Suppressor macrophage (primary cell): ENCODE measurements at places on chromosomes 12 and 14.

- DNase-seq, result no peak
These were observed 58.0 kb downstream of the DIP2B start for GRCh38 chr12:50562520-50563433.

- no peak for DNase-seq
These were observed 935 bp upstream of the CKB start for GRCh38 chr14:103523575-103523954.

DNA sequence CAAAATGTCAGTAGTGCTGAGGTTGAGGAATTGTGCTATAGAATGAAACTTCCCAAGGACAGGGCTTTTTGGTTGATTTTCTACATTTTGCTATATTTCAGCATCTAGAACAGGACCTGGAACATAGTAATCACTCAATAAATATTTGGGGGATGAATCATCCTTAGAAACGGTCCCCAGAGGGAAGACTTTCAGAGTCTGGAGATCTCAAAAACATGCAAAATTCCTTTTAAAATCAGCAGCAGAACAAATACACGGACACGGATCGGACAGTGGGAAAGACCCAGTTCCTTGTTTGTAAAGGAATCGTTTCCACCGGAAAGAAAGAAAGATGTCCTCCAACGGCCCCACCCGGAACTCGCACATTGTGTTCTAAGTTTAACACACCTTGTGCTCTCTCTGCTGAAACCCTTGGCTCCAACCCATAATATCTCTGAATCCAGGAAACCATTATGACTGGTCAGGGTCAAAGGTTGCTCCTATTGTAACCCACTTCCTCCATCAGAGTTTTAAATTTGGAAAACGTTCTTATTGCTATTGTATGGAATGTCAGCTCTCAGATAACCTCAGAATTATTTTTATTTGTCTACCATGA lies 617.2 kb downstream of the MED13L start:
- no peak for DNase-seq

DNA sequence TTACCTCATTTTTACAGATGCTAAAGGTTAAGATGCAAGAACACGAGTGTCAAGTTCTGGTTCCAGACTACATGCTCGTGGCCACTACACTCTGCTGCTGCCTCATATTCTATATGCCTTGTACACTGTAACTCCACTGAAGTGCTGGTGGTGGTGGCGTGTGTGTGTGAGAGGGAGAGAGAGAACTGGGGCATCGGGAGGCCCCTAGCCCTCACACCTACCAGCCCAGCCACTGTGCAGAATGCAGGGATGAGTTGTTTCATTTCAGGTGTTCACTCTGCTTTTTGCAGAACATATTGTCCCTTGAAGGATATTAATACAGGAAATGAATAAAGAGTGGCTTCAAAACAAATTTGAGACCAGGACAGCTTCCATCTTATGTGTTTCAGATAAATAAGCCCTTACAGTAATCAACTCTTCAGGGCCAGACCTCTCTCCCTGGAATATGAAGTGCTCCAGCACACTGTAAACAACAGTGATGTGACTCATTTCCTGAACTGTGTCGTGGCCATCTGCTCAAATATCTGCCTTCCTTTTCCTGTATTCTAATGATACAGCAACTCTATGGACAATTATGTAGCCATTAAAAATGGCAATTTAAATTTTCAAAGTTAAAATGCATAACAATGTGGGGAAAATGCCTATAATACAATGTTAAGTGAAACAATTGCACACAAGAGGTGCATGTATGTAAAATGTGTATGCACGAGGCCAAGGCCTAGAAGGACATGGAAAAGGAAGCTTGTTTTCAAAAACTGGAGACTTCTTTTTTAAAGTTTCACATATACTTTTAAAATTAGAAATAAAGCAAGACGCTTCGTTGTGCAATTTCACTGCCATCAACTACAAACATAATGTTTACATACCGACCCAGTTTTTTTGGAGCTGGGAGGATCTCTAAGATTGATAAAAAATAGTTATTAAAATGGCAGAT lies 215.4 kb downstream of the PELI2 start:
- peak; percentile 75 for DNase-seq

- no peak for DNase-seq
These were observed 4.9 kb downstream of the PLD4 start for GRCh38 chr14:104929268-104930230.

DNA sequence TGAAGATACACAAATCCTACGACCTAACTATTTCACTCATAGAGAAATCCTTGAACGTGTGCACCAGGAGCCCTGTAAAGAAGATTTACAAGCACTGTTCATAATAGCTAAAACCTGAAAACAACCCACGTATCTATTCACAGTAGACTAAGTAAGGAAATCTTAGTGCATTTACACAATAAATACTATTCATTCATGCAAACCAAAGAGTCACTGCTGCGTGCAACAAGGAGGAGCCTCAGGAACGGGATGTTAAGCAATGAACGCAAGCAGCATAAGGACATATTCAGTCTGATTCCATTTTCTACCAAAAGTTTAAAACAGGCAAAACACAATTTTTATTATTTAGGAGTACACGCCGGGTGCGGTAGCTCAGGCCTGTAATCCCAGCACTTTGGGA lies 176.6 kb downstream of the TTC7B start:
- DNase-seq, result no peak

GRCh38 chr12:6774499-6775062 lies 2.3 kb downstream of the LAG3 start:
- no peak for DNase-seq

DNA sequence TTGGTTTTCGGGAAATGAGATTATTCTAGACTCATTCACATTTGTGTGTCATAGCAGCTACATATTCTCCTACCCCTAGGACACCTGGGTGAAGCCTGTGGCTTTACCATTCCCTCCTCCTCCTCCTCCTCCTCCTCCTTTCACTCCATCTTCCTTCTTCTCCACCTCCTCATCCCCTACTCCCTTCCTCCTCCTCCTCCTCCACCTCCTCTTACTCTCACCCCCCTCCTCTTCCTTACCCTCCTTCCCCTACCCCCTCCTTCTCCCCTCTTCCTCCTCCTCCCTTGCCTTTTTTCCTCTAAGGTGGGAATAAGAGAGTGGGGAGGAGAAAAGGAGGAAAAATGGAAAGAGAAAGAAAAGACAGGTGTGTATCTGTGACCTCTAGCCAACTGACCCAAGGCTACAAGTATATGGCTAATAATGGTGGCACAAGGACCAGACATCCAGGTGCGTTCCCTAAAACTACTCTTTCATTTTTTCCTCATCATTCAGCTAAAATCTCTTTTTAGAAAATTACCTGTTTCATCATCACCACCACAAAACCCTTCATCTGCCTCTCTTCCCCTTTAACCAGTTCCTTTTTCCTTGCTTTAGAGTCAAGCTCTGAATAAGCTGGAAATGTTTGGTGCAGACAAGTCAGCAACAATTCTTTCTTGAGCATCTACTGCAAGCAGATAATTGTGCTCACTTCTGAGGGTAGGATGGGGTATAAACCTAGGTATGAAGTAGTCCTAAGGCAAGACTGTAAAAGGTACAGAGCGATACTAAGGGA lies 149.8 kb upstream of the FOXN3 start:
- peak; percentile 56 for DNase-seq

DNA sequence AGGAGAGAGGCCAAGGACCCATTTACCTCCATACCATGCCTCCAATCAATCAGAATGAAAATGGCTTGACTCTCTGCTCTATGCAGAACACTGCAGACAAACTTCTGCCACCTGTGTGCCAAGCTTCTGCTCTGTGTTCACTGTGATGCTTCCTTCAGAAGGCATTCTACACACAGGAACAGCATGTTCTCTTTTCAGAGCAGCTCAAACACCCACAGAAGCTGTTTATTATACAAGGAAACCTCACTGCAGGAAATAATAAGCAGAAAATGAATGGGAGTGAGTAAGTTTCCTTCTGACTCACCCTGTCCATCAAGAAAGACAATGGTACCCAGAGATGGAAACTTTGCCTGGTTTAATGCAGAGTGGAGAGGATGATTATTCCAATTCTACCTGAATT lies 2.4 kb upstream of the ESR2 start:
- no peak for DNase-seq

DNA sequence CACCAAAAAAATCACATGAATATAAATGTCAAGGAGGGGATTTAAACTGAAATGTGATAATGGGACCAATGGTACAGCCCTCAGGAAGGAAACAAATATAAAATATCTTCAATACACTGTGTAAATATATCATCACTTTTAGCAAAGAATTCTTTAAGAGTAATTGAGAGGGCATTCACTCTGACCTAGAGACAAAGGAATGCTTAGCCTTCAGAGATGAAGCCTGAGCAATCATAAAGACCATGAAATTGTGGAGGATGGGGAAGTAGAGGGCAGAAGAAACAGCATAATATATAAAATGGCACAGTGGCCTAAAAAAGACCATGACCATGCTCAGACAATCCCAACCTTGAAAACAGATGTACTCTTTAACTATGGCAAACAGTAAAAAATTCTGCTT lies 20.4 kb downstream of the YAF2 start:
- no peak for DNase-seq

DNA sequence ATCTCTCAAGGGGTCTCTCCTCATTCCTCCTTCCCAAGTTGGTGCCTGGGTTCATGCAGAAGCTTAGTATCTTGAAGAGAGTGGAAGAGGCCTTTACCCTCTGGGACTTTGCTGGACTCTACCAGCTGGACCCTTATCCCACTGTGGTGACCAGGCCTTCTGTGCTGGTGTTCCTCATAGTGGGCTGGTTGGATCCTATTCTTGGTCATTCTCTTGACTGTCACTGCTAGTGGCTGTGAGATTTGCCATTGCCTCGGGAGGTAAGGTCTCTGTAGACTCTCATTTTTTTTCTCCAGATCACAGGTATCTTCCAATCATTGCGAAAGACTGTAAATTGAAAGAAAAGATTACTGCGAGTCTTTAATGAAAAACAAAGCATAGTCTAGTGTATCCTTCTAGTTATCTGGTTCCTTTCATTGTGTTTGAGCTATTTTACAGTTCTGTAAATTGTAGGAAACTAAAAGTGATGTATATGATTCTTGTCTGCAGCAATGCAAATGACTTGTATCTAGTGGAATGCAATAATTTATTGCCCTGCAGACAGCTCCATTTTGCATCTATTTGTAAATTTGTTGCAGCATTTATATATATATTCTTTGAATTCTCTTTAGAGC lies 217.9 kb downstream of the AEBP2 start:
- DNase-seq, result no peak

GRCh38 chr14:95683793-95684192 lies 2.4 kb upstream of the TCL1B start:
- DNase-seq, result peak; percentile 64

DNA sequence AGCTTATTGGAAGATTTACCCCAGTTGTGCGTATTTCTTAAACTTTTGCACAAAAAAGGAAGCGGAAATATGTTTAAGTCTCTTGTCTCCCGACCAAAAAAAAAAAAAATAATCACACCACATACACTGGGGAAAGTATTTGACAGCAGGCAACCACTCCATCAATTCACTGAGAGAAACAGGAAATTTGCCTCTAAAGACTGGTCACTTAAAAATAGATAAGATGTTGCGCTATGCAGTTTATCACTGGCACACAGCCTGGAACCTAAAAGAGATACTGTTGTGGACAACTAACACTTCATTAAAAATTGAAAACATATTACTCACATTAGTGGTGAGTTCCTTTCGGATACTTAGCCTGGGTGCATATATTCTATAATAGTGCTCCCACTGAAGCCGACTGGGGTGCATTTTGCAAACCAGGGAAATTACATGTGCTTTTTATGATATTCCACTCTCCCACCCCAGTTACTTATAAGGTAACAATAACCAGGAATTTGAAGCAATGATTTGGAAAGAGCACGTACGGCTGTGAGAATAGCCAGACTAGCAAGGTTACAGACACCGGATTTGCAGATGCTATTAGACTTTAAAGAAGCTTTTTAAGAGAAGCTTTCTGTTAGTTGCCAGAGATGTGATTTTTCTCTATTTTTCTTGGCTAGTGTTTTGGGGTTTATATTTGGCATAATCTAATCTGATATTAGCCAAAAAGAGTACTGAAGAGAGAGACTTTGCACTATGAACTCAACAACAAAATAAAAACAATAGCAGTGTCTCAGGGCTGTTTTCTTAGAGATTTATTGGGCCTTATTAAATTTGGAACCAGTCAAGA lies 311.5 kb downstream of the NOVA1 start:
- no peak for DNase-seq

GRCh38 chr14:95536036-95536593 lies 1.3 kb downstream of the GLRX5 start:
- DNase-seq, result no peak

GRCh38 chr14:92462568-92462967 lies 51.0 kb upstream of the RIN3 start:
- DNase-seq, result no peak

DNA sequence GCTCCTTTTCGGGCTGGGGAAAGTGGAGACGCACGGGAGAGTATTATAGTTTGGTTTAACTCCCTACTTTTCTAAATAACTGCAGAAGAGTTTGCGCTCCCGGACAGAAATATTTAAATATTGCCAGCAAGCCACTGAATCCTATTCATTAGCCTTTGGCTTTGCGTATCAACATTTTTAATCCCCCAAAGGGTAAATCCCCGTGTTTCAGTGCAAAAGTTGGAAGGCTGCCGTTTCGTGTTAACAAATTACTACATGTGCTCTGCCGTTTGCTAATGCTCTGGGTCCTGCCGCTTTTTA lies 372 bp upstream of the DPF3 start:
- DNase-seq, result no peak

DNA sequence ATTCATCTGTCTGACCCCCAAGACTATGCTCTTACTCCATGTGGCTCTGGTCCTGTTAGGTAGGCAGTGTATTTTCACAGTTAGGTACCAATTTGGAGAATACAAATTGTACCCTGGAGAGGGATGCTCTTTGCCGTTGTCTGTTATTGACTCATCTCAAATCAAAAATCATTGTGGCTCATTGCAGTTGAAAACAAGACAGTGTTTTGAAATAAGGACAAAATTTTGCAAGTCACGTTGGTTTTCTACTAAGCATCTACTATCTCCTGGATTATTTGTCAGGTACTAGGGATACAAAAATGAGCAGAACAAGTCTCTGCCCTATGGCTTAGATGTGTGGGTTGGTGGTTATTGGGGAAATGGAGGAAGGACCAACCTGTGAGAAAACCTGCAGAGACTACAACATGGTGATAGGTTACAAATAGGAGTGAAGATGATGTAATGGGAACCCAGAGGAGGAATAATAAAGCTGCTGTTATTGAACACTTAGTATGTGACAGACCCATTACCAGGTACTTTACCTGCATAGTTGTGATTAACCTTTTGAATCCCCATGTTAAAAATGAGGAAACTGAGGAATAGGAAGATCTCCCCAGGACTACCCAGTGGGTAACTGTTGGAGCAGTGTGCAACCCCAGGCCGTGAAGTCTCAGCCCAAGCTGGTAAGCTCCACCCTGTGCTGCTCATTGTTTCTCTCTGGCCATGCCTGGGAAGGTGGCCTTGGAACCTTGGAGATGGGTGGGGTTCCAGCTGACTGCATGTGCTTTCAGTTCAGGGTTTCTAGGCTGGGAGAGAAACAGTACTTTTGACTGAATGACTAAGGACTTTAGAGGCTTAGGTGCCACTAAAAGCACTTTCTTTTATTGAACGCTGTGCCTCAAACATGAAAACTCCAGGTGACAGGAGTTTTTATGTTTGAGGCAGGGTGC lies 72.9 kb upstream of the SRSF5 start:
- no peak for DNase-seq

- no peak for DNase-seq
These were observed 3.1 kb downstream of the MCRS1 start for GRCh38 chr12:49564686-49565405.

GRCh38 chr12:123033392-123034021 lies 53.0 kb downstream of the ARL6IP4 start:
- no peak for DNase-seq
